ENCODE measurements at places on chromosomes 7 and 10. TPM values are rescaled to one million over a fixed set of nuclear protein-coding genes. Genes with fewer than 3 reads are reported as not detected.

DNA sequence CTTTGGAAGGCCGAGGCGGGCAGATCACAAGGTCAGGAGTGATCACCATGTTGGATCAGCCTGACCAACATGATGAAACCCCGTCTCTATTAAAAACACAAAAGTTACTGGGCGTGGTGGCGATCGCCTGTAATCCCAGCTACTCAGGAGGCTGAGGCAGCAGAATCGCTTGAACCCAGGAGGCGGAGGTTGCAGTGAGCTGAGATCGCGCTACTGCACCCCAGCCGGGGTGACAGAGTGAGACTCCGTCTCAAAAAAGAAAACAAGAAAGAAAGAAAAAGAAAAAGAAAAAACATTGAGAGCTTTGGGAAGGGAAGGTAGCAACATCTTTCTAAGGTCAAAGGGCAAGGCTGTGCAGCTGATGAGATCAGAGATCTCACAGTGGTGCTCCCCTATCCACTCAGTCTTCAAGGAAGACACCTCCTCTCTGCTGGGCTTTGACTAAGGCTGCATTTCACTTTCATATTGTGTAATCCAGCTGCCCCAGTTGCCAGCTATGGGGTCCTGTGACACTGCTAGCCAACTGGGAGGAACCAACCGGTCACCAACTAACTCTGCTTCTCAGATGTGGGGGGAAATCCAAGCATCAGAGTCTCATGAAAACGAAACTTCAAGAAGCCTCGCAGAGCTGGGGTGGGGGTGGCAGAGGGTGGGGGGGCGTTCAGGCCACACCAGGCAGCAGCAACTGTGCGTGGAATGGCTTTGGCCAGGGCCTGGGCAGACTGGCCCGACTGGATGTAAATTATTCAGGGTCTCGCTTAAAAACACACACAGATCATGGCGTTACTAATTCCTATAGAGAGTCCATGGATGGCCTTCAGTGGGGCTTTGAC is 1.5 kb downstream of the IL15RA start:
- peak; percentile 42 for DNase-seq

Gene GTF2IRD1
- total RNA-seq: 1.9 TPM

Gene OPALIN
- not detected for total RNA-seq

- DNase-seq: no peak
These were observed 1197.0 kb upstream of the AUTS2 start for GRCh38 chr7:68401313-68401712.

Gene CAV2
- 0.24 TPM for total RNA-seq

All from activated T-cell treated with anti-CD3 and anti-CD28 coated beads, Interleukin-2, amount 50 U/mL, for 4 hours (primary cell).